ENCODE measurements at places on chromosomes 16 and 17.

- no peak for DNase-seq
These were observed at the start of gene NLRC3 for GRCh38 chr16:3577302-3577752. TSS of gene NLRC3 (minus strand) at chr16:3577403. CDS start at chr16:3565036, 12,367 bp downstream.

DNA sequence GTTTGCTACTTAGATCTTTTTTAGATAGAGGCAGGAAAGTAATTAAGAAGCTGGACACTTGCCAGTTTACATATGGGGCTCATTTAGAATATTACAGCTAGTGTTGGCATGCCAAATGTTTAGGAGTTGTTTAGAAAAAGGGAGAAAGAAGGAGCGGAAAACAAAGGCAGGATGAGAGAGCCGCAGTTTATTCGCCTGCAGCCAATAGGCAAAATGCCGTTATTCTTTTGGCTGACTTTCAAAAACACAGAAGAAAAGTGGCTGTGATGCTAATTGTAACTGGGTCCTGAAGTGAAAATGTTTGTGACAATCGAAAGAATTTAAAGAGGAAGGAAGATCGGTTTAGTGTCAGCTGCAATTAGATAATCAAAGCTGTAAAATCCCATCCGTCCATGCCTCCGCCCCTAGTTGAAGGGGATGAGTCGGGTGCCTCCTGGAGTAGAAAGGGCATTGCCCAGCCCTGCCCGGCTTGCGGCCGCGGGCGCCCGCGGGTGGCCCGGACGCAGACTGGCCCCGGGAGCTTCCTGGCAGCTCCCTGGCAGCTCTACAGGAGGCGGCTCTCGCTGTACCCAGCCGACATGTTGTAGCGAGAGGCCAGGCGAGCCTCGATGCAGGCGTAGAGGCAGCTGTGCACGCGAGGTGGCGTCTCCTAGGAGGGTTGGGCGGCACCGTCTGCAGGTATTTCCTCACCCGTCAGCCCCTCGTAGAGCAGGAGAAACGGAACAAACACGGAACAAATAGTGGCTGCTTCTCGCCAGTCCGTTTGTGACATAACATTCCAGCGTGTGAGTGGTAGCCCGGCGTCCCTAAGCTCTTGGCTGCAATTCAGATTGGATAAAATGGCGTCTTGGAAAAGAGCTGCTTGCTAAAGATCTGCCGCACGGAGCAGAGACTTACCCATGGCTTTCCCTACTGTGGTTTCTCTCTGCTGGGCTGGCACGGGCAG, 82.2 kb downstream of the TNRC6C start:
- DNase-seq, result peak; percentile 58

DNA sequence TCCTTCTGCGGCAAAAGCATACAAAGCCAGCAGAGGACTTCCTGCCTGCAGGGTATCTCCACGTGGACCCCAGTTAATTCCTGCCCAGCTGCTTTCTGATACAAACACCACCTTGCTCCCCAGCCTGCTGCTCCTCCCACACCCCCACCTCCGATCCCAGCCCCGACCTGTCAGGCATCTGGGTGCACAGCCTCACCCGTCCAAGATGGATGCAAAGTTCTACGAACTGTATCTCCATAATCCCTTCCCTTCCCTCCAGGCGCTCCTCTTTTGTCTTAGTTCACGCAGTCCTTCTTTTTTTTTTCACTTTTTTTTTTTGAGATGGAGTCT, 15.6 kb upstream of the FOXJ1 start:
- DNase-seq, result no peak

GRCh38 chr17:179781-180380, 1.6 kb downstream of the DOC2B start:
- no peak for DNase-seq

- no peak for DNase-seq
These were observed 9.5 kb upstream of the IGFBP4 start for GRCh38 chr17:40433551-40434415.

DNA sequence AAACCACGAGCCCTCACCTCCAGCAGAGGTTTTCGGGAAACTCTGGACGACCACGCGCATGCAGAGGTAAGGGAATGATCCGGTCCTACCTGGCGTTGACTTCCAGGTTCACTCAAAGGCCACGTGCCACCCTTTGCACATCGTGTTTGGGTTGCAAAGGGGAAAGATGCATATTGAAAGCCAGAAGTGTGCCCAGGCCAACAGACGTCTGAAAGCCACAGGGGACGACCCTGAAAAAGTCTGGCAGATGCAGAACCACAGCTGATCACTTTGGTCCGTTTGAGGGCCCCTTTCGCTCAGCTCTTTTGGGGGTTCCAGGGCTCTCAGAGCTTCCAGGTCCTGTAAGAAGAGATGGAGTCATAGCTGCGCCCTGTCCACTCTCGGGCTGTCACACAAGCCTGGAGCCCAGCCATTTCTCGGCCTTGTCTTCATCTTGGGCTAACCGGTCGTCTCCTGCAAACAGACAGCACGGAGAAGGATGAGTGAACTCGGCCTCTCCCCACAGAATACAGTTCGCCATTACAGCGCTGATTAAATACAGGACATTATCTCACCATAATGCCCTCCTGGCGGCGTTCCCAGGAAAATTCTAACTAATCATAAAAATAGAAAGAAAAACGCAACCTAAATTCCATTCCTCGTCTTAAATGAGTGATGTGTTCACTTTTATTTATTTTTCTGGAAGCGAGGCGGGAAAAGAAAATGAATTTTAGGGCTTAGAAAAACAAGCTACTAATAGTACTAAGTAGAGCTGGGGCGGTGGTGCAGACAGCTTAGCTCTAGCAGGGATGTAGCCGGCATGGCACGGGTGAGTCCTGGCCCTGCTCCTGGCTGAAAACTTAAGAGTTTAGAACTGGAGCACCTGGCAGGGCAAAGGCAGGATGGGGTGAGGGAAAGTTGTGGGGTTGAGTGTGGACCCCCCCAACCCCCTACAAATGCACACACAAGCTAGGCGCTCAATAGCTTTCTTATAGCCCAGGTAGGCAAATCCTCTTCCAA, 45.5 kb upstream of the ZFHX3 start:
- DNase-seq, result peak; percentile 51

DNA sequence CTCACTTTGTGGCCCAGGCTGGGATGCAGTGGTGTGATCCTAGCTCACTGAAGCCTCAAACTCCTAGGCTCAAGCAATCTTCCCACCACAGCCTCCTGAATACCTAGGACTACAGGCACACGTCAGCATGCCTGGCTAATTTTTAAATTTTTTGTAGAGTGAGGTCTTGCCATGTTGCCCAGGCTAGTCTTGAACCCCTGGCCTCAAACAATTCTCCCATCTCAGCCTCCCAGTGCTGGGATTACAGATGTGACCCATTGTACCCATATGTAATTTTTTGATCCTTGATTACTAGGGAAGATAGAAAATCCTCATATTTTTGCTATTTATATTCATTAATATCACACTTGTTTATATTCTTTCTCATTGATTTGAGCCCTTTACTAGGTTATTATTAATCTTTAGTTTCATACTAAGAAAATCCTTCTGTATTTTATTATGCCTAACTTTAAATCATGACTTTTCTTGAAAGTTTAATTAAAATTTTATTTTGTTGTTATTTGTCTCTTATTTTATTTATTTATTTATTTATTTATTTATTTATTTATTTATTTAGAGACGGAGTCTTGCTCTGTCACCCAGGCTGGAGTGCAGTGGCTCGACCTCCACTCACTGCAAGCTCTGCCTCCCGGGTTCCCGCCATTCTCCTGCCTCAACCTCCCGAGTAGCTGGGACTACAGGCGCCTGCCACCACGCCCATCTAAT, 75.4 kb downstream of the BCAS3 start:
- no peak for DNase-seq

- DNase-seq, result no peak
These were observed 967 bp upstream of the CDH15 start for GRCh38 chr16:89170346-89171215.

DNA sequence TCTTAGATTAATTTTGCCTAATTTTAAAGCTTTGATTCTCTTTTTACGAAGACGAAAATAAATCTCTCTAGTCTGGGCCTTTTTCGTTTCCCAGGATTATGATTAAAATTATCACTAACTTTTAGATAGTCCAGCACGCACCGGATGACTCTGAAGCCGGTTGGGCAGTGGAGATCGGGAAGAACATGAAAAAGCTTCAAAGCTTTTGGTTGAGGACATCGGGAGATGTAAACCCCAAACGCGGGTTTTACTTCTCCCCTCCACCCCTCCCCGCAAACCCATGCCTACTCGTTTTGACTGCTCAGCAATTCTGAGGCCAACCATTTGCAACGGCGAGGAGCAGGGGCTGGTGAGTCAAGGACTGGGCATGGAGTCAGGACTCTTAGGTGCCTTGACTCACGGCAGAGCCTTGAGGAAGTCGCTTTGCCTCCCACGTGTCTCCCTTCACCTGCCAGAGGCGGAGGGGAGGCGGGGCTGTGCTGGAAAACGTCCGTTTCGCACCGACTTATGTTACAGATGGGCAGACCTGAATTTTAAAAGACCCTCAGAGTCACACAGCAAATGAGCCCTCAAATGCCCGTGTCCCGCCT, 989 bp upstream of the DUSP14 start:
- DNase-seq, result peak; percentile 80

Measured in hepatic stellate cell (primary cell).